Lower leg skin (tissue), 4 donors: ENCODE measurements at places on chromosomes 11 and 22.

GRCh38 chr11:133681901-133682300, 149.6 kb upstream of the OPCML start:
- peak; percentile 31 for DNase-seq

- DNase-seq = no peak
These were observed 35.7 kb upstream of the RAB1B start for GRCh38 chr11:66232769-66233168.

- DNase-seq = no peak
These were observed 131.6 kb downstream of the MAML2 start for GRCh38 chr11:96211436-96211835.

GRCh38 chr11:109914809-109915653, 178.2 kb upstream of the ZC3H12C start:
- no peak for DNase-seq

GRCh38 chr11:133785795-133786340, 59.4 kb downstream of the SPATA19 start:
- DNase-seq = no peak

DNA sequence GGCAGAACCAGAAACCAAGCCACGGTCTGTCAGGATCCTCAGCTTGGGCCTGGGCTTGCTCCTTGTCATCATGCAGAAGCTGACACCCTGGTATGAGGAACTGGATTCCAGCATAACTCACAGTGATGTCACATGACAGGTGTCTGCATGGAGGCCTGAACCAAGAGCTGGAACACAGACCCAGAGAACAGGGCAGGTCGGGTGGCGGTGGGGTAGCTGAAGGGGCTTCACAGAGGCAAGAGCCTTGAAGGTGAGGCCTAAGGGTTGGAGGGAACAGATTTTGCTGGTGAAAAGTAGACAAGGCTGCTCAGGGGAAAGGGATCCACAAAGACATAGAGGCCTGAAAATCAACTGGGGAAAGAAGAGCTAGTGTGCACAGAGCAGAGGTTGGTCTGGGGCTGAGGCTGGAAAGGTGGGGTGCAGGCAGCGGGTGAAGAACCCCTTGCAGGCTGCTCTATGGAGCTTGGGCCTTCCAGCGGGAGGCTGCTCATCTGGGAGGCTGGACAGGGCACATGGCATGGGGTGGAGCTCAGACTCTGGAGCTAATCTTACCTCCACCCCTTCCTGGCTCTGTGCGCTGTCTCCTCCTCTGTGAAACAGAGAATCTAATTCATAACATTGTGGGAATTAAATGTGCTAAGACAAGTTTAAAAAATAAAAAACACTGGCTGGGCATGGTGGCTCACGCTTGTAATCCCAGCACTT, 18.4 kb upstream of the RPS3 start:
- DNase-seq = no peak

GRCh38 chr22:41939981-41940831, 6.7 kb downstream of the CENPM start:
- DNase-seq = peak; percentile 90

DNA sequence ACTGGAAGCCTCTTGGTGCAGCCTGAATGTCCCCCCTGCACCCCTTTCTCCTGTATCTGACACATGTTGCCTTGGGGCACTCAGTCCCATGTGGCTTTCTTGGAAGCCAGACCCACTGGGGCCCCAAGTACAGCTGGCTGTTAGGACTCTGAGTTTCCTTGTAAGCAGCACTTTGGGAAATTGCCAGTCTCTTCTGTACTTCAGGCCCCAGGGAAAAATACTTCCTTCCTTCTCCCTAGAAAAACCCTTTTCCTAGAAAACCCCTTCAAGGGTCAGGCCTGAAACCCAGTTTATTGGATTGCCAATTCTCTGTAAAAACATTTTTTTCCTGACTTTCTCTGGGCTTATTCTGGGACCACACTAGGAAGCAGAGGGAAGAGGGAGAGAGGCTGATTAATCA, 360.3 kb downstream of the TENM4 start:
- DNase-seq = no peak

- DNase-seq = no peak
These were observed 819.6 kb downstream of the TBC1D22A start for GRCh38 chr22:47582067-47582466.

DNA sequence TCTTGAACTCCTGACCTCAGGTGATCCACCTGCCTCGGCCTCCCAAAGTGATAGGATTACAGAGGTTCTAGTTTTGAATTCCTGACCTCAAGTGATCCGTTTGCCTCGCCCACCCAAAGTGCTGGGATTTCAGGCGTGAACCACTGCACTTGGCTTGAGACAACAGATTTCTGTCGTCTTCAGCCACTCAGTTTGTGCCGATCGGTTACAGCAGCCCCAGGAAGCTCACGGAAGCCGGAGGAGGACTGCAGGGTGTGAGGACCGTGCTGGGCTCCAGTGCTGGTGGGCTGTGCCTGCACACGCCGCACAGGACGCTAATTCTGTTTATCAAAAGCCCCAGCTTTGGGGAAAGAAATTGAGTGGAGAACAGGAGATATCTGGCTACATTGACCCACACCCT, 82.0 kb downstream of the CELSR1 start:
- no peak for DNase-seq

DNA sequence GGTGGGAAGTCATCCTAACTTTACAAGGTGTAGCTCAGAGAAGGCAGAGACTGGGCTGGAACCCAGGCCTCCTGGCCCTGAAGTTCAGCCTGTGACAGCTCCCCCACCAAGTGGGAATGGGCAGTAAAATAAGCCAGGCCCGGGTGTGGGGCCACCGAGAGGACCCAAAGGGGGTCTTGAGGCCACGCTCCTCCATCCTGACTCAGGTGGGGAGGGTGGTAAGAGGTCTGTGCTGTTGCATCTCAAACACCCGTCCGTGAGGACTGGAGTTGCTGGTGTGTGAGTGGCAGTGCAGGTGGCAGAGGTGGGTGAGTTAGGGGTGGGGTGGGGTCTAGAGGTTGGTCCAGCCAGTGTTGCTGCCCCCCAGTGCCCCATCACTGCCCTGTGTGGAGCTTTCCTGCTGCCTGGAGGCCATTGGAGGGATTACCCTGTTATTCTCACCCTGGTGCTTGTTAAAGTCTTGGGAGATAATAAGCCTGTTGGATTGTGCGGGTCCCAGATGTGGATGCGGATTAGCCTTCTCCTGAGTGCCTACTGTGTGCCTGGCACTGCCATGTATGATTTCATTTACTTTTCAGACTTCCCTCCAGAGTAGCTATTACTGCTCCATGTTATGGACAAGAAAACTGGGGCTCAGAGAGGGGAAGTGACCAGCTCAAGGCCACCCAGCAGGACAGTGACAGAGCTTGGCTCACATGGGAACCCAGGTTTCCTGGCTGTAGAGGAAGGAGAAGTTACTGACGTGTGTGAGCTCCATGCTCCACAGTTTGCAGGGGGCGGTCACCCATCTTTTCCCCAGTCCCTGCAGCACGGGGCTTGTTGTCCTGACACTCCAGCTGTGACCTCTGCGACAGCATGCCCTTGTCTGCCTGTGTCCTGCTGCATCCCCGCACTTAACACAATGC, 12.9 kb downstream of the SERPINH1 start:
- no peak for DNase-seq

DNA sequence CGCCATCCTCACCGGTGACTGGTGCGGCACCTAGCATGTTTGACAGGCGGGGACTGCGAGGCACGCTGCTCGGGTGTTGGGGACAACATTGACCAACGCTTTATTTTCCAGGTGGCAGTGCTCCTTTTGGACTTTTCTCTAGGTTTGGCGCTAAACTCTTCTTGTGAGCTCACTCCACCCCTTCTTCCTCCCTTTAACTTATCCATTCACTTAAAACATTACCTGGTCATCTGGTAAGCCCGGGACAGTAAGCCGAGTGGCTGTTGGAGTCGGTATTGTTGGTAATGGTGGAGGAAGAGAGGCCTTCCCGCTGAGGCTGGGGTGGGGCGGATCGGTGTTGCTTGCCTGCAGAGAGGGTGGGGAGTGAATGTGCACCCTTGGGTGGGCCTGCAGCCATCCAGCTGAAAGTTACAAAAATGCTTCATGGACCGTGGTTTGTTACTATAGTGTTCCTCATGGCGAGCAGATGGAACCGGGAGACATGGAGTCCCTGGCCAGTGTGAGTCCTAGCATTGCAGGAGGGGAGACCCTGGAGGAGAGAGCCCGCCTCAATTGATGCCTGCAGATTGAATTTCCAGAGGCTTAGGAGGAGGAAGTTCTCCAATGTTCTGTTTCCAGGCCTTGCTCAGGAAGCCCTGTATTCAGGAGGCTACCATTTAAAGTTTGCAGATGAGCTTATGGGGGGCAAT, 1.1 kb downstream of the NEAT1 start:
- peak; percentile 85 for DNase-seq

DNA sequence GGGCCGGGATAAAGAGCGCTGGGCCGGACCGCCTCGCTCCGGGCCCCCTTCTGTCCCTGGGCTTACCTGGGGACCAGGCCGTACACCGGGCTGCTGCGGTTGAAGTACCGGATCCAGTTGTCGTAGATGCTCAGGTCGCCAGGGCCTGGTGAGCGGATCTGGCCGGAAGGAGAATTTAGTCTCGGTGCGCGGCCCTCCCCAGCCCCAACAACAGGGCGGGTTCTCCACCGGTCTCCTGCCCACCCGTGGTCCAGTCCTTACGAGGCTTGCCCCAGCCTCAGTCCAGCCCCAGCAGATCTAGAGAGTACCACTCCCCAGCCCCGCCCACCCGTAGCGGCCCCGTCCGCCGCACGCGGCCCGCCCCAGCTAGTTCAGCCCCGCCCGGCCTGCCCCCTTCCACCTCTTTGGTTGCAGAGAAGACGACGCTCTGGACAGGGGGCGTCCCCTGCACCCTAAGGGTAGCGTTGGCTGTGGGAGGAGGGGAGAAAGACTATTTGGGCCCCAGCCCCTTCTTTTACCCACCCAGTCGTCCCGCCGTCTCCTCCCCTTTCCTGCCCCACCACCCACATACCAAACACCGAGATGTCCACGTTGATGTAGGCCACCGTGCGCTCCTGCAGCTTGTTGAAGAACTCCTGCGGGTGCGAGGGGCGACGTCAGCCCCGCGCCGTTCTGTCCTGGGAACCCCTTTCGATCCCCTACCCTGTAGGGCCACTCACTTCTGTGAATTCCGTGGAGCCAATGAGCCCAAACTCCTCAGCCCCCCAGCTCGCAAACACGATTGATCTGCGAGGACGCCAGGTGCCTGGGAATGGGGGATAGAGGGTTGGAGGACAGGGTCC, 6.8 kb downstream of the SAC3D1 start:
- peak; percentile 88 for DNase-seq

- DNase-seq = peak; percentile 78
These were observed 95.5 kb upstream of the TMEM45B start for GRCh38 chr11:129720156-129720555.

- no peak for DNase-seq
These were observed 35.7 kb downstream of the EIF3F start for GRCh38 chr11:8022876-8023275.

- DNase-seq = no peak
These were observed 69.1 kb downstream of the MTNR1B start for GRCh38 chr11:93038521-93038920.

DNA sequence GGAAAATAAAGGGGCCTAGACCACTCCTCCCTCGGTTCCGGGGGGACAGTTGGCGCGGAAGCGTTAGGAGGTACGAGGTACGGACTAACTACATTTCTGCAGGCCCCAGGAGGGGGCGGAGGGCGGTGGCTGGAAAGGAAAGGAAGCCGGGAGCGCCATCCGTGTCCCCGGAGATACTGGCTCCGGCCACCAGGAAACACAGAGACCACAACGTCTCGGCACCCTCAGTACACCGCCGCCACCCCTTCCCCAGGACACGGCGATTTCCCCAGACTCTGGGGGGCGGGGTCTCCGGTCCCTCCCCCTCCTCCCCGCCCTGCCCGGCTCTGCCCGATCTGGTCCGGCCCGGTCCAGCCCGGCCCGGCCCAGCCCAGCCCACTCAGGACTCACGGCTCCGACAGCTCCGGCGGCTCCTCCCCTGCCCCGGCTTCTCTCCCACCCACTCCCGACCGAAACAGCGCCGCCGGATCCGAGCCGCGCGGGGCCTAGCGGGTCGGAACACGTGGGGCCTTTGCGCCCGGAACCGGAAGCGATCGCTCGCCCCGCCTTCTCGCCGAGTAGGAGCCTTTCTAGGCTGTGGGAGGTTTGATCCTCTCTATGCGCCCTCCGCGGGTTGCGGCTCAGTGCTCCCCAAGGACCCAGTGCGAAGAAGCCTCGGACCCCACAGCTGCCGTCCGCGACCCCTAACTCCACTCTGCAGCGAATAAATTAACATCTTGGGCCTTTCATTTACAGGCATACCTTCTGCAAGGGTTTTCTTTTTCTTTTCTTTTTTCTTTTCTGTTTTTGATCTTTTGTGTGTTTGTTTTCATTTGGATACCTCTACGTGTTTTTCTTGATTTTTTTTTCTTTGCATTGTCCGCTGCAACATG, at the start of gene ZNF202:
Gene ZNF202, minus strand, starts transcription at position 502 of the 872 bp plus-strand sequence. CDS start 10,772 bp downstream, outside the sequence.
- peak; percentile 98 for DNase-seq

- no peak for DNase-seq
These were observed 1.8 kb upstream of the RASD2 start for GRCh38 chr22:35538801-35539321.

GRCh38 chr11:32148895-32149294, 58.0 kb downstream of the RCN1 start:
- no peak for DNase-seq

DNA sequence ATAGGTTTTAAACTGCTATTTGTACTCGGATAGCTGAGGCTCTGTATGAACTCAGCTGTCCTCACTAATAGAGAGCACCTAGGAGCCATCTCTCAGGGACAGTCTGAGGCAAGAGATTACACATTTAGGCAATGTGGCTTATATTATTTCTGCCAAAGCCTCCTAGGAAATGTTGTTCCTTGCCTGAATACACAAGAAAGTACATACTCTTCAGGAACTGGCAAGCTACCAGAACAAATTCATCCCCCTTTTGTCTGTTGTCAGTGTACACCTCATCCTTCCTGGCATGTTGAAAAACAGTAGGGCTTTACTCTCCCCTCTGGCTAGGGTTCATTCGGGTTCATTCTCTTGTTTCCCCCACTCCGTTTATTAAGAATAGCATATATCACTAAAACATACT, 615.9 kb upstream of the FAT3 start:
- DNase-seq = no peak

GRCh38 chr22:29150701-29151100, 55.0 kb upstream of the EMID1 start:
- DNase-seq = peak; percentile 67

- no peak for DNase-seq
These were observed 68.3 kb upstream of the CRYBB3 start for GRCh38 chr22:25131198-25131887.

DNA sequence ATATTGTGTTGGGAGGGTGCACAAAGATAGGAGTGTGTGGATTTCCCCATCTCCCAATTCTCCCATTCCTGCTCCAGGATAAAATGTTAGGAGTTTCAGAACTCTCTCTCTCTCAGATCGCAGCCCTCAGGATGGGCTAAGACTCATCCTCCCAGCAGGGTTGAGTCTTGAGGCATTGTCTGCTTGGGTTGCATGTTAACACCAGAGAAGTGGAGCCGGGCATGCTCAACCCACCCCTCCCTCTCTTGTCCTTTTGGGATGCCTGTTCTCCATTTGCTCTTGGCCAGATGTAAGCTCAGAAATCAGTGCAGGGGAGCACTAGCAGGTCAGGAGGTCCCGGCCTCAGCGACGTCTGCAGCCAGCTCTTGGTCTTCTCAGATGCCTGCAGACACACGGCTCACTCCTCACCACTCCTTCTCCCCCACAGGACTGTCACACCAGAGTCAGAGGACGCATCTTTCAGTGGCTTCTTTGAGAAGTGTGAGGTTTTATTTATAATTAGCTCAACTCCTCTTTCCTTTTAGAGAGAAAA, 1456.5 kb downstream of the TBC1D22A start:
- peak; percentile 63 for DNase-seq

GRCh38 chr11:33898957-33899356, 7.1 kb upstream of the LMO2 start:
- no peak for DNase-seq
